ENCODE measurements at places on chromosomes 6 and 20.
A peak's percentile ranks its signal among the peaks of the same experiment; 100 is the strongest.

GRCh38 chr6:136659991-136660499 lies 109.8 kb upstream of the MAP7 start:
- no peak for DNase-seq

GRCh38 chr20:3681931-3682781 lies at the start of gene ADAM33:
Gene ADAM33, minus strand, starts transcription at chr20:3682010. Its CDS starts 6 bp downstream, at chr20:3682004.
- DNase-seq: no peak

- DNase-seq: no peak
These were observed 37.0 kb upstream of the MPC1 start for GRCh38 chr6:166419717-166420116.

DNA sequence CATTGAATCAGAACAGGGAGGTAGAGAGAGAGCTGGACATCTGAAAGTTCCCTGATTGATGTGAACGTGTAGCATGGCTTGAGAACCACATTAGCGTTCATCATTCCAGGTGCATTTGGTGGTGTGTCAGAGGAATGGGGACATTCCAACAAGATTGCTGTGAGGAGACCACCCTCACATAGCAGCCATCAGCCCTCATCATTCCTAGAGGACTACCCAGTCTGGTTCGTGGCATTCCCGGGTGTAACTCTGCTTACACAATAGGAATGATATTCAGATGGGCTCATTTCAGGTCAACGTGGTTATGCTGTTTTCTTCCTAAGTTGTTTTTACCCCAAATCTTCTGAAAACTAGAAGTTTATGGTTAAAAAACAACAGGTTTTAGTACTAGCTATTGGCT lies 62.2 kb upstream of the KLHL31 start:
- no peak for DNase-seq

DNA sequence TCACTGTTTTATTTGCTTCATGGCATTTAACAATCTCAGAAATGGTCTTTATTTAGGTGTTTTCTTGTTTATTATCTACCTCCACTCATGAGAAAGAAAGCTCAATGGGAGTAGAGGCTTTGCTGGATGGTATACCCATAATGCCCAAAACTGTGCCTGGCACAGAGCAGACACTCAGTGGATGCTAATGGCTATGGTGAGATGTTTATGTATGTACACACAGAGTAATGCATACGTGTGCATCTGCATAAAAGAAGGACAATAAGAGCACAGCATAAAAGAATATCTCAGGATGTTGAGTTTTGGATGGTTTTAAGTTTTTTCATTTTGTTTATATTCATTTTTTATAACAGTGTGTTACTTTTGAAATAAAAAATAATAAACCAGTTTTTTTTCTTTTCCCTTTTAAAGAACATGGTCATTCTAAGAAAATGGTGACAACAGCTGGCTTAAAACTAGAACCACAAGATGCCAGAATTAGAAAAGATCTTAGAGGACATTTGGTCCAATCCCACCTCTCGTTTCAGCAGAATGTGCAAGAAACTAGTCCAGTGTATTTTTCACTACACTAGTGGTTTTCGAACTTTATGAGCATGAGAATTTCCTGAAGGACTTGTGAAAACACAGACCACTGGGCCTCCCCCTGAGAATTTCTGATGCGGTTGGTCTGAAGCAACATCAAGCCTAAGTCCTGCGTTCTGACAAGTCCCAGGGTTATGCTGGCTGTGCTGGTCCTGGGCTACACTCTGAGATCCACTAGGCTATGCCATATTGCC lies 131.9 kb downstream of the FYN start:
- no peak for DNase-seq

DNA sequence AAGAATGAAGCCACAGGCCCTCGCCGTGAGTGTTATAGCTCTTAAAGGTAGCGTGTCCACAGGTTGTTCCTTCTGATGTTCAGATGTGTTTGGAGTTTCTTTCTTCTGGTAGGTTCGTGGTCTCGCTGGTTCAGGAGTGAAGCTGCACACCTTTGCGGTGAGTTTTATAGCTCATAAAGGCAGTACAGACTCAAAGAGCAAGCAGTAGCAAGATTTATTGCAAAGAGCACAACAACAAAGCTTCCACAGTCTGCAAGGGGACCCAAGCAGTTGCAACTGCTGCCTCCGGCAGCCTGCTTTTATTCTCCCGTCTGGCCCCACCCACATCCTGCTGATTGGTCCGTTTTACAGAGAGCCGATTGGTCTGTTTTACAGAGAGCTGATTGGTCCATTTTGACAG lies 5.2 kb downstream of the HIVEP1 start:
- DNase-seq: no peak

GRCh38 chr6:24504649-24505586 lies 10.1 kb downstream of the ALDH5A1 start:
- DNase-seq: no peak

DNA sequence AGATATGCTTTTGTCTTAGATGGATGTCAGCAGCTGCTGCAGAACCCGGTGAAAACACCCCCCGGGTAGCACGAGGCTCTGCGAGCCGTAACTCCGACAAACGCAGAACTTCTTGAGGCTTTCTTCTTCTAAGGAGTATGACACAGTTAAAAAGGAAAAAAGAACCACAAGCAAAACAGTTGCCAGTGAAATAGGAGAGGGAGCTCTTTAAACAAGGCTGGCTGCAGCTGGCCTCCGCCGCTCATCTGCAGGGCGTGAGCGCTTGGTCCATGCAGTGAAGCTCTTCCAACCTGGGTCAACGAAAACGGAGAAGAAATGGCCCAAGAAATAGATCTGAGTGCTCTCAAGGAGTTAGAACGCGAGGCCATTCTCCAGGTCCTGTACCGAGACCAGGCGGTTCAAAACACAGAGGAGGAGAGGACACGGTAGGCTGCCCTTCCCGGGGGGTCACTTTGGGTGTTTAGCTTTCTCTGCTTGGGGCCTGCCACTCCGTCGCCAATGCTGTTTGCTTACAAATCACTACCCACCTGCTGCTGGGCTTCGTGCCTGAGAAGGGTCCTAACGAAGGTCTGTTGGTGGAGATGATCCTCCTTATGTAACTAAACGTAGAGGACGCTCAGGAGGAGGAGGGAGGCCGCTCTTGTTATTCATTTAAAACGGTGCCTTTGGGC lies 13.2 kb downstream of the SYTL3 start:
- DNase-seq: peak; percentile 66

GRCh38 chr6:70264306-70264705 lies 38.6 kb downstream of the COL9A1 start:
- DNase-seq: no peak

DNA sequence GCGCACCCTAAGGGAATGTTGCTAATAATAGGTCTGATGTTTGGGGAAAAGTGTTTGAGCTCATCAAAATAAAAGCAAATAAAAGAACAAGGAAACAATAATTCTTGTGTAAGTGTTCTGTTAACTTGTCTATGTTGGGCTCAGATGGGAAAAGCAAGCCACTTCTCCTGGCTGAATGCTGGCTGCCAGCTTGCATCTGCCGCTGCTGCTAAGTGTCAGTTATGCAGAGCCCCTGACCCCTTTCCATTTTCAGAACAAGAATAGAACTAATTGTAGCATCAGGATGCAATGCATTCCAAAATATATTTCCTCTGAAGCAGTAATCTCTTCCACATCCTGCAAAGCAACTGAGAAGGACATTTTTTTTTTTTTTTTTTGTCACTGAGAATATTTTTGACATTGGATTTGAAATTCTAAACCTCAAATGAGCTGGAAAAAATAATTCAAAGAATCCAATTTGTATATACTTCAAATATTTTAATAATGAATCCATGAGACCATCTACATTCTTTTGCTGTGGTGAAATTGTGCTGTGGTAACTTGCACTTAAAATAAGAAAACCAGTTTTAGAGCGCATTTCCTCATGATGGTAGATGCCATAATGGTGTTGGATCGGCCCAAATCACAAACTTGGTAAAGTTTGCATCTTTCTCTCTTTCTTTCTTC lies 43.9 kb upstream of the DEK start:
- no peak for DNase-seq

DNA sequence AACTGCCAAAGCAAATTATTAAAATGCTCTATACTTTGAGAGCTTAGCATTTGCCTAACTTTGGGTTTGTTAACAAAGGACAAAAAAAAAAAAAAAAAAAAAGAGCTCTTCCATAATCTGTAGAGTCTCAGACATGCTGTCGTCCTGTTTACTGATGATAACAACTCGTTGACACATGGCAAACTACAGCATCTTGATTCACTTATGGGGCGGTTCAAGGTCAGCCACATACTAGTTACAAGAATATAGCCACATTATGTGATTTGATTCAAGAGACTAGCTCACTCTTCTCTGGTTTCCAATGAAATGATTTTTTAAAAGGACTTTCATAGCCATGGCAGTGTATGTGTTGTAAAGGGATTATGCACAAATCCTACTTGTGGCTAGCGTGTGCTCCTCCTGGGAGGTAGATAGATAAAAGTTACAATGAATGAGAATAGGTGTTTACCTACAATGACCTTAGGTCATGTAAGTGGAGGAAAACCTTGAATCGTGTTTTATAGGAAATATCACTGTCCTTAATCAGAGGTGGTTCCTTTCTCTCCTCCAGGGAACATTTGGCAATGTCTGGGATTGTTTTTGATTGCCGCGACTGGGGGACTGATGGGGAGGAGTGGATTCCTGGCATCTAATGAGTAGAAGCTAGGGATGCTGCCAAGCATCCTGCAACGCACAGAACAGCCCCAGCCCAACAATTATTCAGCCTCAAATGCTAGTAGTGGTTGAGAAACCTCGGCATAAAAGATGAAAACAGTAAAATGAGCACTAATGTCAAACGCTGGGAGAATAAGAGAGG lies 969.2 kb upstream of the SLC35B3 start:
- no peak for DNase-seq

DNA sequence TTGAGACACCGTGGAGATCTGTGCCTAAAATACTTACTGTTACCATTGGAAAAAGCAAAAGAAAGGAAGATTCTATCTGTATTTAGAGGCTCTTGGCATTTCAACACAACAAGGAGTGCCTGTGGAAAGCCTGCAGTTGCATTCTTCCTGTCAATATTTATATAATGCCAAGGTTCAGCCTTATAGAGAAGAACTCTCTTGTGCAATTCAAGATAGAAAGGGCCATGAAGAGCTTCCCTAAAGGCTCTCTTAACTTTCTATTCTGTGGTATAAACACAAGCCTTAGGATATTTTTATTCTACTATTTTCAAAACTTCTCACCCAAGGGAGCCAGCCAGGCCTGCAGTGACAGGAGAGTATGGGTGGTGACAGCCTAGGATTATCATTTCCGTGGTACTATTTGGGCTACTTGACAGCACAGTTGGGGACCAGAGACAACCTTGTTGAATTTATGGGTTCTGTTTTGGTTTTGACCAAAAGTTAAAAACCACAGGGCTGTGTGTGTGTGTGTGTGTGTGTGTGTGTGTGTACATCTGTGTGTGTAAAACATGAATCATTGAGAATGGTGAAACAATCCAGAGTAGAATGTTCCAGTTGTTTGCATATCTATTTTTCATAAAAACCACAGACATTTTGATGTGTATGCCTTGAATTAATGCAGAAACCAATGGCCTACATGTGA lies 700.9 kb upstream of the SLC35B3 start:
- DNase-seq: no peak
